Naive B cell (primary cell): ENCODE measurements at places on chromosomes 4 and X.
A peak's percentile ranks its signal among the peaks of the same experiment; 100 is the strongest.

GRCh38 chr4:56286763-56287162 lies 100.5 kb downstream of the AASDH start:
- no peak for DNase-seq

- no peak for DNase-seq
Observed at GRCh38 chr4:150302553-150302952, 224.3 kb downstream of the DCLK2 start.

DNA sequence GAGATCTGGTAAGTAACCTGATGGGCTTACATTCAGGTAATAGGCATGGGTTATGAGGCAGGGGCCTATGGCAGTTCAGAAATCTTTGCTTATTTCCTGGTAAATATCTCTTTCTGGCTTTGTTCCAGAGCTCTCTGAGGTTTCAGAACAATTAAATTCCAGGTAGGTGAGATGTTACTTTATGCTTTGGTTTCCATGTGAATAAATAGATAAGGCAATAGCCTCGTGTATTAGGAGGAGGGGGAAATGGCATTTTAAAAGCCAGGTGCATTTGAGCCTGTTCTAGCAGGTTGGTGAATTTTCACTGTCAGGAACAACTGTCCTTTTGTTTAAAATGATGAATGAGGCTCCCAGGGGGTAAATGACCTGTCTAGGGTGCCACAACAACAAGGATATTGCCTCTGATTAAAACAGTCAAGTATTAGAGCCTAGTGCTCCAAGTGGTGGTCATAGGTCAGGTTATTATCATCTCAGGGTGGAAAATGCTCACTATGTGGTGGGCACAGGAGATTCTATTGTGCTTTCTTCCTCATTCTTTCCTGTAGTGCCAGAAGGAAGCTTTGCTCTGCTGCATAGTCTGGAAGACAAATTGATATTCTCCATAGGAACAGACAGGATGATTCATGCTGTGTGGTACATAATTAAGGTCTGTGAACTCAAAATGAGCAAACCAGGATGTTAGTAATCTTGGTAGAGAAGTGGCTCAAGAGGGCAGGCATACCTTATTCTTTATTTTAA lies 296.2 kb downstream of the INPP4B start:
- no peak for DNase-seq

GRCh38 chr4:5052726-5053425 lies 1.6 kb downstream of the STK32B start:
- DNase-seq, result no peak

DNA sequence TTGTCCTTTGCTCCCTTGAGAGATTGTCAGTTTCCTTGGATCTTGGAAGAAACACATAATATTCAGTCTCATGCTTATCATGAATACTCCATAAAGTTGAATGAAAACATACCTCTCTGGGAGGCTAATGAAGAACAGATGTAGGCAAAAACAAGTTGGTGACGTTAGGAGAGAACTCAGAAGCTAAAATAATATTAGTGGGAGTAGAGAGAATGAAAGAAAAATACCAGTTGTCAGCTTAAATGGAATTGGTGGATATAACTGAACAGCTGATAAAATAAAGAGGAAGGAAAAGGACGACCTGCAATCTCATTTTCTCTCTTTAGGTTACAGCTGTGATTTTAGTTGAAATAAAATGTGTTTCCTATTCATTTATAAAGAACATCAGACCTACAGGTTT lies 124.8 kb downstream of the SNCA start:
- DNase-seq, result no peak

- no peak for DNase-seq
Observed at GRCh38 chr4:42473071-42473684, 75.9 kb downstream of the SHISA3 start.

GRCh38 chr4:140781596-140781995 lies 25.4 kb upstream of the TBC1D9 start:
- no peak for DNase-seq

DNA sequence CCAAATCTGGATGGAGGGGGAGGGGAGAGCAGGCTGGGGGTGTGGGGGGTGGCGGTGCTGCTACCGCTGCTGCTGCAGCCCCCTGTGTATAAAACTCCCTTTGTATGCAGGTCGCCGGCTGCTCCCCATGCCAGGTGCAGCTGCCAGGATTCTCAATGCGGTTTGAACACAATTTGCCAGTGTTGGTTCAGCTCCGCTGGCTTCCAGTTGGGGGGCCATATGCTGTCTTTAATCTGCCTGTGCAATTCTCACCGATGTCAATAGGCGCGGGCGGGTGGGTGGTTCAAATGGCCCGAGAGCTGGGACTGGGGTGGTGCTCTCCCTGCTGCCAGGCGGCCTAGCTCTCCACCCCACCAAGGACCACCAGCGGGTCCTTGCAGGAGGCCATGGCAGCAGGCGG lies 257.6 kb downstream of the BCOR start:
- DNase-seq, result no peak

- no peak for DNase-seq
Observed at GRCh38 chr4:79886557-79886956, 186.5 kb downstream of the ANTXR2 start.

- DNase-seq, result no peak
Observed at GRCh38 chr4:111210595-111210994, 587.7 kb upstream of the PITX2 start.

- no peak for DNase-seq
Observed at GRCh38 chr4:182897601-182898478, 19.3 kb downstream of the DCTD start.

DNA sequence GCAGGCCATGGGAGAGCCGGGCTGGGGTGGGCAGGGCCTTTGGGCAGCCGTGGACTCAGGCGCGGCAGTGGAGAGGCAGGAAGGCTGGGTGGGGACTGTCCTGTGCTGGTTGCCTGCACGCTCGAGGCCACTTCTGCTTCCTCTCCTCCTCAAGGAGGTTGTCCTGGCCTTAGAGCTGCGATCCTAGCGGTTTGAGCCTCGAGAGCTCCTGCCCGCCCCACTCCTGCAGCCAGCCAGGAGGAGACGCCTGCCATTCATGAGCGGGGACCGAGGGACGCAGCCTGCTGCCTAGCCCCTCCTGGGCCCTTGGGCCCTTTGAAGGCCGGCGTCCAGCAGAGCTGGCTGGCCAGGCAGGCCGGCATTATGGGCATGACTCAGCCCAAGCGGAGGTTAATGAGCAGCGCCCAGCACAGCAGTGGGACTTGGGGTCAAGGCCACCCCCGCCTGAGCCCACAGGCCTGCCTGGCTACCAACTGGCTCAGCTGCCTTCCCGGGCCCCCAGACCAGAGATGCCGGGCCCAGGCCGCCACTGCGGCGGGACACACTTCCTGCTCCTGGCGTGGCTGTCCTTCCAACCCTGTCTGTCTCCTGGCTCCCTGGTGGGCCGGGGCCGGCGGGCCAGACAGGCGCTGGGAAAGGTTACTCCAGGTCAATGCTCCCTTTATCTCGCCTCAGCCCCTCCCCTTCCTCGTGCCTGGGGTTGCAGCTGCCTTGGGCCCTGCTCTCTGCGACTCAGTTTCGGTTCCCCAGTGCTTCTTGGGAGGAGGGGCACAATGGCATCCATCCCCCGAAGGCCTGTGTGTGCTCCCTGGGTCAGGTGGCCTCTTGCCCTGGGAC lies 1.8 kb downstream of the ABCD1 start:
- DNase-seq, result peak; percentile 81

DNA sequence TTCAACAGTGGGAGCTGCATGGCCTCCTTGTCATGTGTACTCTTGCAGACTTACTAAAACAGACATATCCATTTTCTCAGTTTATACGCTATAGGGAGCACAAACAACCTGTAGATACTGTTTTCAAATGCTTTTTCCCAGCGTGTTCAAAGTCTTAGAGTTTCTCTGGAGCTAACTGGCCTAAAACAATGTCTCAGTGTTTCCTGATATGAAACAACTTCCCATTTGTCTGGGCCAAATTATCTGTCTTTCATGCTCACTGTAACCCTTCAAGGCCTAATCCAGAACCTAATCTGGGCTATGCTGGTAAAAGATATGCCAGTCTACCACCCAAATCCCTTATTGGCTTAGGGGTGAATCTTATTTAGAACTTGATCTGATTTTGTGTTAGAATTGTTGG lies 38.8 kb downstream of the RAB40A start:
- DNase-seq, result no peak

DNA sequence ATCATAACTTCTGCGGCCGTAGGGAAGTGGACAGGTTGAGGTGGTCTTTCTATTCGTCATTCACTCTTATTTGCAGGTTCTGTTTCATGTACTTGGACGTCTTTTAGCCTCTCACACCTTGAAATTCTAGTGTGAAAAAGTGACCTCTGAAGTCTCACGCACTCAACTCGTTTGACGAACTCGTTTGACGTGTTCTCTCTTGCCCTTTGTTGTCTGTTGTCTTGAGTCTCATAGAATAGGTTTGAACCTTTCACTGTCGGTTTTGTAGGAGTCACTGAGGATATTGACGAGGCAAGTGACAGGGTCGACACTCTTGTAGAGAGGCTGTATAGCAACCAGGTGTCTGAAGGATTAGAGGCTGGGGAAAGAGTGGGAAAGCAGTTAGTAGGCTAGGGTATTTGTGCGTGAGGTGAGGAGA lies 1.1 kb upstream of the PGRMC2 start:
- no peak for DNase-seq

- no peak for DNase-seq
Observed at GRCh38 chrX:46627711-46628419, 54.3 kb downstream of the CHST7 start.

DNA sequence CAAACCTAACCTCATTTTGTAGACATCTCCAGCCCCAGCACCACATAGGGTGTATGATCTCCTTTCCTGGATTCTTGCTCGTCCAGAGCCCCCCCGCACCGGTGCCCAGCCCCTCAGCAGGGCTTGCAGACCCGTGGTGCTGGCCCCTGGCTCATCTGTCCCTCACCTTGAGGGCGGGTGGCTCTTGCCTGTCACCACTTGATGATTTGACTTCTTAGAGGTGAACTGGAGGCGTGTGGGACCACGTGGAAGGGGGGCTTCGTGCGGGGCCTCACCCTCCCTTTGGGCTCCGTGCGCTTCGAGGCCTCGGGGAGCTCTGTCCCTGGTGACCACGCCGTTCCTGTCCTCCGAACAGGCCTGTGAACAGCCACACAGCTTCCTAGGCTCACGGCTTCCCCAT lies 15.5 kb downstream of the UVSSA start:
- DNase-seq, result no peak

DNA sequence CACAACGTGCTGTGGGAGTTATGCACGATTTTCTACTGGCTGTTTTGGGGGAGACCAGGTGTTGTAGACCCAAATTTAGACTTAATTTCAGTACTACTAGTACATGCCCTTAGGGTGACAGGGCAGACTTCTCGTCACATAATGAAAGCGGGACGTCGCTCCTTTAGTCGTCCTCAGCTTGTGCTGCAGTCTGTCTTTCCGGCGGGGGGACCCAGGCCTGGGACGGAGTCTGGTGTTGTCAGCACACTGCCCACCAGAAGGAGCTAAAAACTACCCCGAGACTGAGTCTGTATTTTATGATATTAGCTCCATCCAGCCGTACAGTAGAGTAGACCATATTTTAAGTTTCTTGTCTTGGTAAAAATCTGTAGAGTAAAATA lies 35.5 kb downstream of the NOP14 start:
- DNase-seq, result no peak

DNA sequence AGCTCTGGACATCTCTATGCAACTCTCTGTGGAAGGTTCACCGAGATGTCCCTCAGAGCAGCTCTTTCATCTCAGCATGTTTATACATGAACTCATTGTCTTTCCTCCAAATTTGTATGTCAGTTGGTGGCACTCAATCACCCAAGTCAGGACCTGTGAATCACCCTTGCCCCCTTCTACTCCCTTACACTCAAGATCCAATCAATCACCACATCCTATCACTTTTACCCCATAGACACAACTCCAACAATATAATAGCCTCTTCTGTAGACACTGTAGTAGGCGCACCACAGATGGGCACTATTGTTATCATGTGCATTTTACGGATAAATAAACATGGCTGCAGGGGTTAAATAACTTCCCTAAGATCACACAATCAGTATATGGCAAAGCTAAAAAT lies 41.3 kb upstream of the IRF2 start:
- DNase-seq, result no peak

DNA sequence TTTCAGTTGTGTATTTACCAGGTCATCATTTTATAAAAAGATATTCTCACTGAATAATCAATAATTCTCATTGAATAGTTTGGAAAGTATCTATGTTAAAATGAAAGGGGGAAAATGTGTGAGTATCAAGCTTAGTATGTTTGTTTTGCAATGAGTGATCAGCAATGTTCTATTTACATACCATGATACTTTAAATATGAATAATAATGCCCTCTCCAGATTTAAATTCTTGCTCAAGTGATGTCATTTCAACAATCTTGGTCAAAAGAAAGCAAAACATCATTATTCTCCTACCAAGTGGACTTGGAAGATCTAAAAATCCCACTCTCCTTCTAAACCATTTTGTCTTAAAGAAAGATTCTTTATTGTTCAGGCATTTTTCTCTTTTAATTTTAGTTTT lies 42.1 kb upstream of the ANKRD50 start:
- no peak for DNase-seq

- DNase-seq, result no peak
Observed at GRCh38 chrX:1181170-1181569, 31.3 kb downstream of the CRLF2 start.

DNA sequence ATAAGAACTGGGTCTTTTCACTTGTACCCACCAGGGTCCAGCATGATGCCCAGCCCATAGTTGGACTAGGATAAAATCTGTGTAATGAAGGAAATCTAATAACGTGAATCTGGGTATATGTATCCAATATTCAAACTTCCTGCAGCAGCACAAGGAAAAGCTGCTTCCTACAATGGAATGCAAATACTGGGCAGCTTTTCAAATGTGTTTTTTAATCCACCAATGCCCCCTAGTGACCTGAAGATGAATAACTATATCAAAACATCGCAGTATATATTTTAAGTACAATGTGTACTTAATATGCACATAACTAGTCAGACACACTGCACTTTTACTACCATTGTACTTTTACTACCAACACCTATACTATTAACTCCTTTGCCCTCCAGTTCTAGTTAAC lies 5.3 kb downstream of the APOO start:
- DNase-seq, result peak; percentile 32

DNA sequence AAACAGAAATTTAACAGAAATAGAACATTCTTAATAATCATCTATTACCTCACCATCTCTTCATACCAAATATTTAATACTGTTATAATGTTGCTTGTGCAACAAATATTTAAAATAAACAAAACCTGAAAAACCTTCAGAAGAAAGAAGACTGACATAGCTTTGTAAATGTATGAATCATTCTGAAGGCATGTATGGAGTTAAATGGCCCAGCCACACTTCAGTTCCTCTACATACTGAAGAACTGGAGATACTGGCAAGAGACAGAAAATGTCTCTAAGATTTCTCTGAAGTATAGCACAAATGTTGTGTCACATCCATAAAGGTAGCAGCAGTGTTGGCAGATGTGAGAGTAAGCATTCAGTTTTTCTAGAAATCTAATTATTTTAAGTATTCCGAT lies 275.3 kb upstream of the FGF13 start:
- DNase-seq, result no peak
